GM23248 (cell line): ENCODE measurements at places on chromosomes 4 and X. TPM values are rescaled to one million over a fixed set of nuclear protein-coding genes. Genes with fewer than 3 reads are reported as not detected.

Gene RAB9B
- 0.80 and 0.81 TPM in 2 replicates for polyA plus RNA-seq

Gene ZNF157
- not detected in 2 replicates for polyA plus RNA-seq

Gene ANOS1
- polyA plus RNA-seq, result not detected in 2 replicates

- no peak for DNase-seq
- H3K4me1 ChIP-seq, result no peaks in the 10 kb centered on the region
- H3K27me3 ChIP-seq, result no peaks in the 10 kb centered on the region
- no peaks in the 10 kb centered on the region for H3K36me3 ChIP-seq
Observed at GRCh38 chrX:140149761-140150160, 184.4 kb upstream of the CXorf66 start.

DNA sequence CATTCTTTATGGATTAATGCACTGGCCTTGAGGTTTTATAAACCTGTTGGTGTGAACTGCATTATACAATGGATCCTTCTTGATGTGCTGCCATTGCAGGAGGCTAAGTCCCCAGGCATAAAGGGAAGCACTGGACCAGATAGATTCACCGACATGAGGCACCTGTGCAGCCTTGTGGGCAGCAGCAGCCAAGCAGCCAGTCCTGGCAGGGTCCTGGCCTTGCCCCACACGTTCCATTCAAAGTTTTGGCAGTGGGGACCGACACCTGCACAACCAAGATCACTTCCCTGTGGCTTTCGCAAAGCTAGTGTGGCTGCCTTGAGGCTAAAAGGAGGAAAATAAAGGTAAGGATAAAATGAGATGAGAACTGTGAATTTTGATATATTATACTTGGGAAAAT lies 53.1 kb downstream of the TMEM156 start:
- H3K4me3 ChIP-seq, result no peak overlapping the region
- H3K27ac ChIP-seq, result no peak overlapping the region
- peaks cover 42% of the 10 kb centered on the region for H3K4me1 ChIP-seq

GRCh38 chrX:69153060-69153730 lies 12.1 kb downstream of the PJA1 start:
- no peaks in the 10 kb centered on the region for H3K36me3 ChIP-seq
- H3K4me1 ChIP-seq, result no peaks in the 10 kb centered on the region
- H3K4me3 ChIP-seq, result no peak overlapping the region
- no peaks in the 10 kb centered on the region for H3K27me3 ChIP-seq
- no peak overlapping the region for H3K27ac ChIP-seq
- DNase-seq, result no peak

DNA sequence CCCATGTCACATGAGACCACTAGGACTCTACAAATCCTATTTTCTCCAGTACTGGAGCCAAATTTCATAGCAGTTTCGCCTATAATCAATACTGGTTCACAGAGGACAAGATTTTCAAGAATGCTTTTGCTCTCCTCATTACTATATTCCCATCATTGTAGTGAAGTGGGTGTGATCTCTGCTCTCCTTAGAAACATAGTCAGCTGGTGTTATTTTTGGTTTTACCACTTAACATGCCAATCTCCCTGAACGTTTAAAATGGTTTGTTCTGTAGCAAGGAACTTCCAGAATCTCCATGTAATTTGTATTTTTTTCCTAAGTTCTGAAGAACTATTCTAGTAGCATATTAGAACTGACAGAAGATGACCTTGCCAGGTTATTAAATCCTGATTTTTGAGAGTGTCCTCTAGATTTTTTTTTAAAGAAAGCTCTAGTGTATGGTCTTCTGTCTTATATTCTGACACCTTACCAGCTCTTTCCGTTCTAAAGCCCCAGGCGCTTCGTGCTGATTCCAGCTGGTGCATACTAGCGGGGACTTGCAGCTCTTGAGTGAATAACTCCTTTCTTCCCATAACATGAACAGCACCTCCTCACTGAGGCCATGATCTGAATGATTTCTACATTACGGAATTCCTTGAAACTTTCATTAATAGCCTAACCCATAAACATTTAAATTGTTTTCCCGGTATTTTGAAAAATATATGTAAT lies 1372.9 kb downstream of the TECRL start:
- H3K4me3 ChIP-seq, result no peak overlapping the region
- H3K4me1 ChIP-seq, result no peaks in the 10 kb centered on the region
- no peak for DNase-seq
- H3K36me3 ChIP-seq, result no peaks in the 10 kb centered on the region
- no peaks in the 10 kb centered on the region for H3K27me3 ChIP-seq
- H3K27ac ChIP-seq, result no peak overlapping the region

Gene FRMD7
- not detected in 2 replicates for polyA plus RNA-seq

- DNase-seq, result peak; percentile 46
- no peaks in the 10 kb centered on the region for H3K36me3 ChIP-seq
- no peak overlapping the region for H3K4me3 ChIP-seq
- H3K27ac ChIP-seq, result no peak overlapping the region
- H3K4me1 ChIP-seq, result no peaks in the 10 kb centered on the region
Observed at GRCh38 chrX:38192007-38192810, 28.5 kb downstream of the SRPX start.

- no peaks in the 10 kb centered on the region for H3K27me3 ChIP-seq
- H3K4me3 ChIP-seq, result no peak overlapping the region
- H3K4me1 ChIP-seq, result peaks cover 7% of the 10 kb centered on the region
- DNase-seq, result no peak
- H3K27ac ChIP-seq, result no peak overlapping the region
Observed at GRCh38 chrX:2715066-2715600, 24.0 kb downstream of the CD99 start.

Gene MMRN1
- polyA plus RNA-seq, result not detected in 2 replicates

GRCh38 chr4:90745176-90745575 lies 618.0 kb downstream of the CCSER1 start:
- H3K36me3 ChIP-seq, result no peaks in the 10 kb centered on the region
- H3K27ac ChIP-seq, result no peak overlapping the region
- DNase-seq, result no peak
- no peaks in the 10 kb centered on the region for H3K4me1 ChIP-seq
- no peaks in the 10 kb centered on the region for H3K27me3 ChIP-seq

Gene RHOH
- 0.24 TPM in 1 of 2 replicates, not detected in the other for polyA plus RNA-seq

- H3K4me1 ChIP-seq, result no peaks in the 10 kb centered on the region
- no peaks in the 10 kb centered on the region for H3K27me3 ChIP-seq
- no peak overlapping the region for H3K4me3 ChIP-seq
Observed at GRCh38 chr4:148215202-148215601, 227.0 kb downstream of the NR3C2 start.

DNA sequence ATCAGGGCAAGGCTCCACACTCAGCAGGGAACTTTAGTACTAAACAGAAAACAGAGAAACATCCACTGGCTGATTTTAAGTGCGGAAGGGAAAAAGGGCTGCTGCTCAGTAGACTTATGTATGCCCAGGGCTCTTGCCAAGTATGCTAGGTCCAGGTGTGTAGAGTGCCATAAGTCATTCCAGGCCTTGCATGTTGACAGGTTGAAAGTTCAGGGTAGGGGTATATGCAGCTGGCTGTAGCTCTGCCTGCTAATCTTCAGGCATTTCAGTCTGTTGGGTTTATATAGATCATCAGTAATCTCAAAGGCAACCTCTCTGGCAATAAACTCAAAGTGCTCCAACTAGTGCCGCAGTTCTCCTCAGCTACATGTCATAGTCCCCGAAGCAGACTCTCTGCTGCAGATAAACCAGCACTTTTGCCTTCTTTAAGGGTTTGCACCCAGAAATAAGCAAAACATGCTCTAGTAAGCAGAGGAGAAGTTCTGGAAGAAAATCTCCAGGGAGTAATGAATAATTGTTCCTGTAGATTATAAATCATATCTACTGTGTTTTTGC lies 134.9 kb upstream of the GRIA3 start:
- H3K4me1 ChIP-seq, result no peaks in the 10 kb centered on the region
- no peak for DNase-seq
- H3K4me3 ChIP-seq, result no peak overlapping the region
- no peaks in the 10 kb centered on the region for H3K27me3 ChIP-seq

DNA sequence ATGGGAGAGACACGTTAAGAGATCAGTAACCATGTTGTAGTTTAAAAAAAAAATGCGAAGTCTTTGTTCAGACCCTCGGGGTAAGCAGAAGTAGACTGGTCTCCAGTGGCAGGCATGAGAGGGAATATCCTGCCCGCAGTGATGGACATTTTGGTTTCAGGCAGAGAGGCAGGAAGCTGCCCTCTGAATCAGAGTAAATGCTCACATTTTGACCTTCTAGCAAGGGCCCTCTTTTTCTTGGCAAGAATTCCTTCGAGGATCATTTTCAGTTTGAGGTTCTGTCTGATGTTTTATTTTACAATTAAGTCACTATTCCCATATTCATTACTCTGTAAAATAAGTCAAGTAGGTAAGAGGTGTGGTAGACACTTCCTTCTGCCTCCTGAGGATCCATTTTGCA lies 28.4 kb downstream of the SORBS2 start:
- no peaks in the 10 kb centered on the region for H3K4me1 ChIP-seq
- H3K27ac ChIP-seq, result no peak overlapping the region
- DNase-seq, result no peak
- no peaks in the 10 kb centered on the region for H3K36me3 ChIP-seq

Gene EFHC2
- 0.27 and 0.38 TPM in 2 replicates for polyA plus RNA-seq

Gene IL2
- not detected in 2 replicates for polyA plus RNA-seq

Gene TSPAN6
- 36.5 and 37.8 TPM in 2 replicates for polyA plus RNA-seq

DNA sequence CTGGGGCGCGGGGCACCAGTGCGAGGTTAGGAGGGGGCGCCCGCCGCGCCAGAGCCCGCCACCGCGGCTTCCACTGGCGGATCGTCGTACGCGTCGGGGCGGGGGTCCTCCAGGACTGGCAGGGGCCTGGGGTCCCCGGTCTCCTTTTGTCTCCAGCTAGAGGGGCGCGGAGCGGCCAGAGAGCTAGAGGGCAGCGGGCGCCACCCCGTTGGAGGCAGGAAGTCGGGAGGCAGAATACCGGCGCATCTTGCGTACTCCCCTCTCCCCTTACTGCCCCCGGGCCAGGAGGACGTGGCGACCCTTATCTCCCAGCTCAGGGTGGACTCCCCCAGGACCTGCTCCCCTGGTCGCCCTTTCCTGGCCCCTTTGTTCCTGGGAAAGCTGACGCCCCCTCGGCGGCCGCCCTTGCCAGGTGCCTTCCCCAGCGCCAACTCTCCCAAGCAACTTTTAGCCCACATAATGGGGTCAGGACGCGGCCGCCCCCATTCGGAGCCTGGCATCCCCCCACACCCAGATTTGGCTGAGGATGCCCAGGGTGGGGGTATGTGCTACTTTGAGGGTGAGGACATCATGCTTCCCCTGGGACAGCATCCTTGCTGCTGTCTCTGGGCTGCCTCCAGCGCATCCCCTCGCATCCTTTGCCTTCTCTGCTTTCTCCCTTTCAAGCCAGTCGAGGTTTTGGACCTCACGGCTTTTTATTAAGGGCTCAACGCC lies 933 bp downstream of the CNKSR2 start:
- H3K4me3 ChIP-seq, result peak overlapping the region; percentile 71
- no peak for DNase-seq
- no peak overlapping the region for H3K27ac ChIP-seq
- no peaks in the 10 kb centered on the region for H3K36me3 ChIP-seq
- no peaks in the 10 kb centered on the region; the same call in 1 of the 2 replicates for H3K27me3 ChIP-seq
